Effector CD4-positive, alpha-beta T cell (primary cell): ENCODE measurements at places on chromosomes 11 and 22.

GRCh38 chr22:48868554-48868953 is 959.1 kb downstream of the BRD1 start:
- DNase-seq, result no peak

DNA sequence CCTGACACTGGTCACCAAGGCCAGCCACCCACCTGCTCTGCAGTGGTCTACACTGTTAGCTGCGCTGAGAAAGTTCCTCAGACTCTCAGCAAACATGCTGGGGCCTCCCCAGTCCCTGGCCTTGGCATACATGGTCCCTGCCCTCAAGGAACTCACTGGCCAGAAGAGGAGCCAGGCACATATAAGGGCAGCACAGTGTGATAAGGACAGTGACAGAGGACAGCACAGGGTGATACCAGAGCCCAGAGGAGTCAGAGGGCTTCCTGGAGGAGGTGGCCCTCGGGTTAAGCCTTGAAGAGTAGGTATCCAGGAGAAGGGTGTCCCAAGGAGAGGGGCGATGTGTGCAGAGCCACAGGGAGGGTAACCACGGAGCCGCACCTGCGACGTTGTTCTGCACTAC is 624 bp downstream of the ART1 start:
- DNase-seq, result no peak

- no peak for DNase-seq
These were observed 20.3 kb upstream of the PPP6R3 start for GRCh38 chr11:68440224-68440623.

GRCh38 chr22:33699176-33699575 is 221.1 kb downstream of the LARGE1 start:
- no peak for DNase-seq

- DNase-seq, result no peak
These were observed 49.5 kb downstream of the POLD3 start for GRCh38 chr11:74641905-74642304.

- DNase-seq, result no peak
These were observed 125.1 kb upstream of the E2F8 start for GRCh38 chr11:19365743-19366410.

DNA sequence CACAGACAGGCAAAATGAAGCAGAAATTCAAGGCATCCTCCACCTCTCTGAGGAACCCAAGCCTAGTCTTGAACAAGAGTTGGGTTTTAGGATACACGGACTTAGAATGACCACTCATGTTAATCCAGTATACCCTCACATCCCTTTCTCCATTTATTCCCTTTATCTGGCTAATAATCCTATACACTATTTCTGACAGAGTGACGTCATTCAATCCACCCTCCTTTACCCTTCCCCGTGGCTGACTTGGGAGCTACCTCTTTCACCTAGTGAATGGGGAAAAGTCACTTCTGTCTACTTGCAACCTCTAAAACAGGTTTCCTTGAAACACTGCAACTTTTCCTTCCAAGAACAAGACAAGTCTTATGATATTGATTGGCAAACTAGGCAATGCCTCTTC is 52.8 kb upstream of the PARVA start:
- no peak for DNase-seq
